ENCODE measurements at places on chromosomes 5 and 9.

GRCh38 chr5:154308443-154309370 is 118.2 kb downstream of the GALNT10 start:
- DNase-seq: peak; percentile 87

DNA sequence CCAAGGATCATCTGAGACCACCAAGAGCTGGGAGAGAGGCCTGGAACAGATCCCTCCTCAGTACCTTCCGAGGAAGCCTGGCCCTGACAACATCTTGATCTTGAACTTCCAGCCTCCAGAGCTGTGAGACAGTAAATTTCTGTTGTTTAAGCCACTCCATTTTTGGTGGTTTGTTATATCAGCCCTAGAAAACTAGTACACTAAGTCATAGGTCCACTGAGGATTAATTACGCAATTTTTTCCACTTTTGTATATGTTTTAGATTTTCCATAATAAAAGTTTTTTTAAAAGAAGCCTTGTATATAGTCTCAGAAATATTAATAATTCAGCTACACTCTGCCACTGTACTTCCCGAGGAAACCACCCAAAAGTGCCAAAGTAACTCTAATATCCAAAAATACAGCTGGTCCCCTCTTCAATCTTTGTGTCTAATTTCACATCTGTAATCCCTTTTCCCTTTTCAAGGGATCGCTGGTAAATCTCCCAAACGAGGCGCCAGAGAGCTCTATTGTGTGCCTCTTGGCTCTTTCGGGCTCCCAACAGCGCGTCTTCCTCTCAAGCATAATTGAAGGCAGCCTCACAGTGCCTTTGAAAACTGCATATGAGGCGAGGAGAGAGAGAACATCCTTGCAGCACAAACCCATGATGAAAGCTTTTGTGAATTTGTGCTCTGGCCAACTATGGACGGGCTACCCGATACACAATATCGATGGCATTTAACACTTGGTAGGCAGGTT is 32.7 kb downstream of the PRUNE2 start:
- peak; percentile 54 for DNase-seq

DNA sequence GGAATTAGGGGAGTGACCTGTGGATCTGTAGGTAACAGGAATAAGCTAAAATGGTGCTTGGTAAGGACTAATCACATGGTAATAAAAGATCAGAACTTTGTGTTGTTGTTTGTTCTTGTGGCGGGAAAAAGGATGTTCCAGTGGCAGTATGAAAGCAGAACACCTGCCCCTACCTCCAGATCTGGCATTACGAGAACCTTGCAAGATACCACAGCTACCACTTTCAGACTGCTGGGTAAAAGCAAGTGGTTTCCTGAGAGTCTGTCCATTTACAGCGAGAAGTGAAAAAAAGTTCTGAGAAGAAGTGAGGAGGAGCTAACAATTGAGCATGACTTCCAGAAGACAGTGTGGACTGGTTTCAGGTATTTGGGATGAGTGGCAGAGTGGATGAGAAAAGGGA is 252.5 kb downstream of the TLE4 start:
- DNase-seq: no peak

- no peak for DNase-seq
Observed at GRCh38 chr5:81537905-81538547, 144.1 kb upstream of the ACOT12 start.

DNA sequence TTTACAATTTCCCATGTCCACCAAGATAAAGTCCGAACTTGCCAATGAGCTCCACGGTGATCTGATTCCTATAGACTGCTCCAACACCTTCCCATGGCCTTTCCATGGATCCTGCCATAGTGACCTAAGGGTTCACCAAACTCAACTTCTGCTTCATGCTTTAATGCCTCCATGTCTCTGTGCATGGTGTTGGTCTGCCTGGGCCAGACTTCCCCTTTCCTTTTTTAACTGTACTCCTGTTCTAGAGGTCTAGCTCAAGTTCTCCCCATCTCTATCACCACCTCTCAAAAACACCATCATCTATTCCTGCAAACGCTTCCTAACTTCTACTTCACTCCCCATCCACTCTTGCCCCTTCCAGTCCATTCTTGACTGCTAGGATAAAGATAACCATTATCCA is 14.8 kb upstream of the SMARCA2 start:
- no peak for DNase-seq

GRCh38 chr9:8489835-8490234 is 690.3 kb upstream of the DMAC1 start:
- DNase-seq: no peak

- DNase-seq: no peak
Observed at GRCh38 chr5:142309747-142310318, 15.0 kb downstream of the SPRY4 start.

GRCh38 chr9:123614306-123615263 is 258.6 kb downstream of the CRB2 start:
- no peak for DNase-seq

DNA sequence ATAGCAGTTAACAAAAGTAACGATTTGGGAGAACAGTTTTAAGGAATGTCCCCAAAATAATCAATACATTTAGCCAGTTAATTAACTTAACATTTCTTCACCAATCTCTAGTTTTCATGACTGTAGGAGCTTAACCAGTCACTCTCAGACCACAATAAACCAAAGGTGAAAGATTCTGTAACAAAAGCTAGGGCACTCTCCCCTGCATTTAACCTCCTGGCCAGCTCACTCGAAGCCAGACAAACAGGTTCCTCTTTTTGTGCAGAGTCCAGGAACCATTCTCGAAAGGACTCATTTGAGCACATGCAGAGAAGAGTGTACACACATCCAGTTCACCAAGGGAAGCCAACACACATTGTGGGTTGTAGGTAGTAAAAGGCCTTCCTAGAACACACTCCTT is 6.5 kb downstream of the IL7R start:
- DNase-seq: no peak

DNA sequence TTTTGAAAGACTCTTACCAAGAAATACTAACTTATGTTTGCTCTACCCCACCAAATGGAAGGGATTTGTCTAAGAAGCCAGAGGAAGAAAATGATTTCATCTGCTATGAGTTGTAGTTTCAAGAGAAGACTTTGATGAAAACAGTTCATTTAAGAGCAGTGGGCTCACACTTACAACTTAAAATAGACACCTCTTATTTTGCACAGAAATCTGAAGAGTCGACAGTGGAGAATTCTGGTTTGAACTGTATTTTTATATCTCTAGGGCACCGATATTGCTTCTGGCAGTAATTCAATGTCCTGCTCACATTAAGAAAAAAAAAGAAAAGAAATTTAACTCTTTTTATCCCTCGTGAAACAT is 1.9 kb upstream of the DAB2 start:
- DNase-seq: no peak

GRCh38 chr9:14373336-14373666 is 59.4 kb upstream of the NFIB start:
- peak; percentile 77 for DNase-seq

- DNase-seq: no peak
Observed at GRCh38 chr5:83092619-83093018, 15.3 kb downstream of the XRCC4 start.

DNA sequence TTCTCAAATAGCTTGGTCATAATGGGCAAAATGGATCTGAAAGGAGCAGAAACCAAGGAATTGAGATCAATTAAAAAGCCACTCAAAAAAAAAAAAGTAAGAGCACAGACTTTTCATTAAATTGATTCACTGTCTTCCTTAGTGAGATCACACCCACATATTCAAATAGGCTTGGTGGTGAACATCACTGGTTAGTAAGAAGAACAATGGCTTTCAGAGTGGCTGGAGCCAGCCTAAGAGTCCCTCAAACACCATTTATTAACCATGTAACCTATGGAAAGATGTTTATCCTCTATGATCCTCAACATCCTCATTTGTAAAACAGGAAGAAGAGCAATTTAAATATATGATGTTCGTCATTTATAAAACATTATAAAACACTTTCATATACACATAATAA is 12.4 kb downstream of the CCDC112 start:
- no peak for DNase-seq

- DNase-seq: no peak
Observed at GRCh38 chr5:82605441-82605973, 327.4 kb upstream of the RPS23 start.

GRCh38 chr5:77599679-77600078 is 38.8 kb downstream of the OTP start:
- DNase-seq: no peak

Data from fibroblast of skin of abdomen (primary cell).